Stimulated activated CD4-positive, alpha-beta T cell treated with anti-CD3 and anti-CD28 coated beads, TNF-alpha, amount 100 ng/mL, for 24 hours (primary cell): ENCODE measurements at places on chromosomes 2 and 18.

- DNase-seq: no peak
Observed at GRCh38 chr2:233338046-233338445, 16.2 kb upstream of the DGKD start.

- no peak for DNase-seq
Observed at GRCh38 chr18:60092073-60092472, 192.3 kb downstream of the PMAIP1 start.

- no peak for DNase-seq
Observed at GRCh38 chr2:55038428-55038827, 11.8 kb downstream of the RTN4 start.

DNA sequence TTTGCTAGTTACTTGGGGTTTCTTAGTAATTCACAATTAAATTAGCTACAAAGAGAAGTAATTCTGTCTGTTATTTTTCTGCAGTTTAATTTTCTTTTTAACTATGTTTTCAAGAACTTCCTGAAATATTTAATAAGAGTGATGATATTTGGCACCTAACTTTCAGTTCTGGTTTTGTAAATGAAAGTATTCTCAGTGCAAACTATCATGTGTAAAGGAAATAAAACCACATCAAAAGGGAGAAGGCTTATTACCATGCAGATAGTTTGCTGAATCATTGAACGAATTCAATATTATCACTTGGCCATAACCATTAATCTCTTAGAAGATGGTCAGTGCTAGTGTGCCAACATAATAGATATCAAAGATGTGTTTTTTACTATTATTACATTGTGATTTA, 29.2 kb downstream of the DYTN start:
- DNase-seq: no peak

DNA sequence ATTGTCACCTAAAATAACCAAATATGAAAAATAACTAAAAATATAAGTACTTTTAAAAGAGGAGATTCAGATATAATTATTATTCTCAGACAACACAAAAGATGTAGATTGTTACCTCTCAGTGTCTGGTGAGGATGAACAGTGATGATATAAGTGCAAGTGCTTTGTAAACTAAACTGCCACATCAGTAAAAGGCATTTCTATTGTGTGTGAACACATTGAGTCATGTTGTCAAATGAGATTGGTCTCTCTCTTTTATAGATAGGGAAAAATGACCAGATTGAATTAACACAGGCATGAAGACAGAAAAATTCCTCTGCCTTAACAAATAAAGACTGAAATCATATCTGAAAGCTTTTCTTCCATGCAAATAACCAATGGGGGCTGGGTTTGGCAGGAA, 182.4 kb upstream of the TMEFF2 start:
- DNase-seq: no peak

- no peak for DNase-seq
Observed at GRCh38 chr2:45323344-45323743, 287.7 kb downstream of the SRBD1 start.

GRCh38 chr2:155033652-155034051, 335.2 kb downstream of the KCNJ3 start:
- DNase-seq: no peak

DNA sequence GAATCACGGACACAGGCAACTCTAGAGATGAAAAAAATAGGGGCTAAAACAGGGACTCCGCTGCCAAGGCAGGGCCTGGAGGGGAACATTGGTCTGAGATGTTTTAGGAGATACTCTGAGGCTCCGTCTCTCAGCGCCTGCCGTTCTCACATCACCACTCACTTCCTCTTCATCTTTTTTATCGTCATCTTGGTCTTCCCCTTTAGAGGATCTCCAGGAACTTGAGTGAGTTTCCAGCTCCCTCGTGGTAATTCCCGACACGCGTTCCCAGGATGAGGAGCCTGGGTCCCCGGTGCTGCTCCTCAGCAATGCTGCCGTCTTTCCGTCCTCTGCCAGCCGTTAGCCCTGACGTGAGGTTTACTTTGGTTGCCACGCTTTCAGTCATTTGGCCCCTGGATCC, 16.1 kb downstream of the MLPH start:
- no peak for DNase-seq

- no peak for DNase-seq
Observed at GRCh38 chr2:140627136-140627535, 1503.7 kb downstream of the LRP1B start.

DNA sequence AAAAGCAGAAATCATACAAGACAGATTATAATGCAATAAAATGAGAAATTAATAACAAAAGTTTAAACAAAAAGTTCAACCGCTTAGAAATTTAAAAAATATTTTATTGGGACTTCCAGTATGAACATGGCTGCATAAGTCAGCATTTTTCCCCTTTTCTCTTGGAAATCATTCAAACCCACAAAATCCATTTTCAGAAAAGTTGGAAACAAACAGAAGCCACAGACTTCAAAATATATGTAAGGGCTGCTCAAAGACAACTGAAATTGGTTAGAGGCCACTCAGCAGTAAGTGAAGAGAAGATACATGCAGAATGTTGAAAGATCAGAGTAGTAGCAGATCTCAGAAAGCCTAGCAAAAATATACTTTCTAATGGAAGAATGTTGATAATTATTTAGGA, 194.0 kb downstream of the DYSF start:
- DNase-seq: no peak

- no peak for DNase-seq
Observed at GRCh38 chr2:109463891-109464290, 149.9 kb downstream of the SEPTIN10 start.

DNA sequence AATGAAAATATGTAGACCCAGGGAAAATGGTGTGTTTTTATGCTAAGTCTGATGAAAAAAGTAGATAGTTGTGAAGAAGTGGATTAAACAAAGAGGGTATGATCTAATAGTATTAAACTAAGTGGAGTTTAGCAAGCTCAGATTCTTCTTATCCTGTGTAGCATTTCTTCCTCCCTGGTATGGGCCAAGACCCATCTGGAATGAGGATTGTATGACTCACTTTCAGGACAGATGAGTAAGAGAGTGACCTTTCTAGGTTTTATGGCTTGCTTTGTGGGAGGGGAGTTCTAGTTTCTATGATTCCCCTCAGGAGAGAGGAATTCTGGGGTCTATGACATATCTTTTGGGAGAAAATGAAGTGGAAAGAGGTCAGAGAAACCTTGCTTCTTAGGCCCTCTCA, 550.1 kb downstream of the SPAG16 start:
- DNase-seq: no peak

DNA sequence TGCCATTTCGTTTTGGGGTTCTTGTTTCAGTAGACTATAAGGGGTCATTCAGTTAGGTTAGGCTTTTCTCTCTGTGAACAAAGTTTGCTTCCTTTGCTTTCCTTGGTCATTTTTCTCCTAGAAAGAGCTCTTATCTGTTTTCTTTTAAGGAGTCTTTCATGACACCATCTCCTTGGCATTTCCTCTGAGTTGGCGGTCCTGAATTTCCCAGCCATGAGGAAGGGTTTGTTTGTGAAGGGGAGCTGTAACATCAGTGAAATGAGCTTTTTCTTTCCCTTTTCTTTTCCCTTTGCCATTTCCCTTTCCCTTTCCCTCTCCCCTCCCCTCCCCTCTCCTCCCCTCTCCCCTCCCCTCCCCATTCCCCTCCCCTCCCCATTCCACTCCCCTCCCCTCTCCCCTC, 61.7 kb downstream of the MAP4K4 start:
- no peak for DNase-seq
